HFFc6 (cell line): ENCODE measurements at places on chromosomes 13 and 19.

- no peak for DNase-seq
Observed at GRCh38 chr13:96141032-96141431, 51.1 kb downstream of the HS6ST3 start.

- DNase-seq: no peak
Observed at GRCh38 chr13:21911646-21912298, 240.9 kb downstream of the FGF9 start.

DNA sequence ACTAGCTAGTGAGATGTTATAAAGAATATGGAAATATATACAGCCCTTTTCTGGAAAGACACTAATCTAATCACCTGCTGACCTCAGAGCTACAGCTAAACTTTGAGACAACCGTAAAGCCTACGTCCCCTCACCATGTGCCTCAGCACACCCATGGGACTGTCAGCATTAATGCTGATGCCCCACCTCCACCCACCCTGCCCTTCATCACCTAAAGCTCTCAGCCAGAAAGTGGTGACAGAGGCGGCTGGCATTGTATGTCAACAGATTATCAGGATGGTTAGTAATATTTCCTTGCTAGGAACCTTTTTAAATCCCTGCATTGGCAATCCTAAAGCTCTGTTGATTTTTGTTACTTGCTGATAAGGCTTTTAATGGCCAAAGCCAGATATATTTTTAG lies 1177.9 kb downstream of the DIAPH3 start:
- no peak for DNase-seq

GRCh38 chr13:106522112-106522705 lies 13.3 kb downstream of the EFNB2 start:
- no peak for DNase-seq

GRCh38 chr13:80196756-80197155 lies 144.2 kb downstream of the SPRY2 start:
- DNase-seq: peak; percentile 20

GRCh38 chr19:18202778-18203407 lies 949 bp downstream of the RAB3A start:
- DNase-seq: no peak

GRCh38 chr19:17532557-17532956 lies 21.1 kb downstream of the PGLS start:
- no peak for DNase-seq

DNA sequence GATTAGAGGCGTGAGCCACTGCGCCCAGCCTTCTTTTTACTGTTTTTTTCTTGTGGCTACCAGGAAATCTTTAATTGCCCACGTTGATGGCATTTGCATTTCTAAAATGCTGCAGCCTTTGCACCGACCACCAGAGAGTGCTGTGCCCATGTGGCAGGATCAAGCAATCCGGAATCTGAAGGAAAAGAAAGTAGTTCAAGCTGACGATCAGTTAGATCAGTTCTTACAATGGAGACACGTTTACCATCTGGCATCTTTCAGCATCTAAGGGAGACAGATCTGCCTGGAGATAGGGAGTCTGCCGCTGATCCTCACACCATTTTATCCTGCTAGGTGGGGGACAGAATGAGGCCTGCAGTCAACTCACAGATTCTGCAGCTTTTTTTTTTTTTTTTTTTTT lies 19.9 kb downstream of the TINCR start:
- peak; percentile 46 for DNase-seq

GRCh38 chr13:28658539-28658795 lies 463 bp upstream of the POMP start:
- no peak for DNase-seq
